Mesendoderm (in vitro differentiated cells): ENCODE measurements at places on chromosomes 13 and 19.

GRCh38 chr13:24269821-24270220, 39.6 kb upstream of the C1QTNF9 start:
- no peaks in the 10 kb centered on the region for H3K27me3 ChIP-seq
- H3K4me1 ChIP-seq, result peaks cover 3% of the 10 kb centered on the region
- DNase-seq, result no peak
- no peak overlapping the region for H3K27ac ChIP-seq
- H3K36me3 ChIP-seq, result no peaks in the 10 kb centered on the region
- no peak overlapping the region for H3K4me3 ChIP-seq

GRCh38 chr13:68588623-68589022, 1358.5 kb upstream of the PCDH9 start:
- H3K4me3 ChIP-seq, result no peak overlapping the region
- DNase-seq, result no peak

- no peak overlapping the region for H3K4me3 ChIP-seq
- no peaks in the 10 kb centered on the region for H3K4me1 ChIP-seq
- DNase-seq, result peak; percentile 89
These were observed 8.3 kb upstream of the CRX start for GRCh38 chr19:47813304-47813994.

DNA sequence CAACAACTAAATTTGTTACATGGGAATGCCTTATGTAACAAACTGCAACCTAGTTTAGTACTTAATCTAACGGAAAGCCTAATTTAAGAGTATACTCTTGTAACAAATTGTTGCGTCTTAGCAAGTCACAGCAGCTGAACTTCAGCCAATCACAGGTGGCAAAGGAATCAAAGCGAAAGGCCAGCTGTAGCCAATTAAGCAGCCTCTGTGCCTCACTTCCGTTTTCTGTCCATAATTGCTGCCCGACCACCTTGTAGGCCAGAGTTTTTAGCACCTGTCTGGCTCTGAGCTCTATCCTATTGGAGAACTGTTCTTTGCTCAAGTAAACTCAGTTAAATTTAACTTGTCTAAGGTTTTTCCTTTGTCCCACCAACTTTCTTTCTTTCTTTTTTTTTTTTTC, 18.1 kb upstream of the HSPH1 start:
- H3K4me1 ChIP-seq, result no peaks in the 10 kb centered on the region
- H3K27me3 ChIP-seq, result no peaks in the 10 kb centered on the region
- no peak for DNase-seq
- no peak overlapping the region for H3K27ac ChIP-seq

DNA sequence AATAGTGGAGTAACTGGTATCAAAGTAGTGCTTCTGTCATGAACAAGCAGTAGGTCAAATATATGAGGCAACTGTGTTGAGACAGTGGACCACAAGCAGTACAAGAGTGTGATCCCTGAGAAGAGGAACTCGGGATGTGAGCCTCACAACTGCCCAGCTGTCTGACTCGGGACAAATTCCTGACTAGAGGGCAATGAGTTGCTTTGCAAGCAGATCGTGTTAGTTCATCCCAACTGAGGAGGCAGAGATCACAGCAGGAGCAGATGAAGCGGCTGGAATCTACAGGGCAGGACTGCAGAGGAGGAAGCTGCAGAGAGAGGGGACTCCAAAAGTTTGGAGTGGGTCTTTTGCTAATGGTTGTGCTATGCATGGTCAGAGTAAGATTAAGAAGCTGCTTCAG, 741.1 kb downstream of the DIAPH3 start:
- peaks cover 5% of the 10 kb centered on the region for H3K4me1 ChIP-seq
- no peak overlapping the region for H3K27ac ChIP-seq
- peak; percentile 72 for DNase-seq
- H3K4me3 ChIP-seq, result no peak overlapping the region
- H3K27me3 ChIP-seq, result no peaks in the 10 kb centered on the region

- H3K4me1 ChIP-seq, result no peaks in the 10 kb centered on the region
- H3K36me3 ChIP-seq, result peaks cover 6% of the 10 kb centered on the region
- H3K27me3 ChIP-seq, result no peaks in the 10 kb centered on the region
- no peak for DNase-seq
- no peak overlapping the region for H3K27ac ChIP-seq
These were observed 14.6 kb downstream of the YIPF2 start for GRCh38 chr19:10913716-10914340.

GRCh38 chr13:93624311-93624777, 397.7 kb downstream of the GPC6 start:
- H3K4me3 ChIP-seq, result no peak overlapping the region
- H3K27me3 ChIP-seq, result no peaks in the 10 kb centered on the region
- no peaks in the 10 kb centered on the region for H3K36me3 ChIP-seq
- DNase-seq, result no peak
- no peaks in the 10 kb centered on the region for H3K4me1 ChIP-seq

DNA sequence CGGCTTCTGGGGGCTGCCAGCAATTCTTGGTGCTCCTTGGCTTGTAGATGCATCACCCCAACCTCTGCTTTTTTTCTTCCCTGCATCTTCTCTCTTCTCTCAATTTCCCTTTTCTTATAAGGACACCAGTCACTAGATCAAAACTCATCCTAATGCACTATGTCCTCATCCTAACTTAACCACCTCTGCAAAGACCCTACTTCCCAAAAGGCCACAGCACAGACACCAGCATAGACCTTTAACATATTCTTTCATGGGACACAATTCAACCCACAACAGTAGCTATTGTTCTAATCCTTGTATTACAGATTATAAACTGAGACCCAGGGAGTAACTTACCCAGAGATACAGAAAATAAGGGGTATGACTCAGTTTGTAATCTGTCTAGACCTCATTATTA, 47.0 kb downstream of the RUBCNL start:
- H3K27me3 ChIP-seq, result no peaks in the 10 kb centered on the region
- H3K36me3 ChIP-seq, result no peaks in the 10 kb centered on the region
- DNase-seq, result no peak
- H3K4me3 ChIP-seq, result no peak overlapping the region

DNA sequence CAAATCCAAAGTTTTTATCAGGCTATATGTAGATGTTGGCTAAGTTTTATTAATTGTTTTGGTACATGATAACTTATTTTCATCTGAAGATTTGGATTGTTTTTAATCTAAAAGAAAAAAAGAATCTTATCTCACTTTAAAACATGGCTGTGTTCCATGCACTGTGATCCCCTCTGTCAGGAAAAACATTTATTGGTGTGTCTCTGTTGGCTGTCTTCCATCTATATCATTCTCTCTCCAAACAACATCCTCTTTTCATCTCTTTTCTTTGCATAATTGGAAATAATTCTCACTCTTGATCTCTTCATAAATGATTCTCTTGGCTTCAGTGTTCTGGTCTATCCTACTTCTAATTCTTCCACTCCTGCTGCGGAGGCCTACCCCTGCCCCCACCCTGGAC, 4.2 kb downstream of the NALCN start:
- H3K4me3 ChIP-seq, result no peak overlapping the region
- H3K27ac ChIP-seq, result no peak overlapping the region
- no peaks in the 10 kb centered on the region for H3K36me3 ChIP-seq
- DNase-seq, result no peak

DNA sequence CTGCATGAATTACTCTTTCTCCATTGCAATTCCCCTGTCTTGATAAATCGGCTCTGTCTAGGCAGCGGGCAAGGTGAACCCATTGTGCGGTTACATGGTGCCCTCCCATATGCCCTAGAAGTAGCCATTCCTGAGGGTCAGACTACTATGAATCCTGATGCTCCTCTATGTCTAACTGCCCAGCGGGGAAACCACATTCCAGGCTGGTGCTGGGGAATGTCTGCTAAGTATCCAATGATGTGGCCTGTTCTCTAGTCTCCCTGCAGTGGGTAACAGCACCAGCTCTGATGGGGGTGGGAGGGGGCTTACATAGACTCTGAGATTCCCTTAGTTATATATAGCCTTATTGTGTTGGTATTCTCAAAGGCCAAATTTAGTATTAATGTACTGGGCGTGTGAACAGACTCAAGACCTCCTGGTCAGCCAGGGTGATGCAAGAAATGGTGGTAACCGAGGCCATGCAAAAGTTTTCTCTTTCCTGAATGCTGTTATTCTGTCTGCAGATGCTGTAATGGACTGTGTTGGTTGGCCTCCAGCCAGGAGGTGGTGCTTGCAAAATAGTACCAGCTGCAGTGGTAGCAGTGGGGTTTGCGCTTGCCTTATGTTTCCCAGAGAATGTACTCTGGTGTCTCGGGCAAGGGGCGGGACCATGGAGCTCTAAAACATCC, 564.8 kb upstream of the SLITRK1 start:
- H3K27me3 ChIP-seq, result no peaks in the 10 kb centered on the region
- no peaks in the 10 kb centered on the region for H3K36me3 ChIP-seq
- H3K27ac ChIP-seq, result no peak overlapping the region

DNA sequence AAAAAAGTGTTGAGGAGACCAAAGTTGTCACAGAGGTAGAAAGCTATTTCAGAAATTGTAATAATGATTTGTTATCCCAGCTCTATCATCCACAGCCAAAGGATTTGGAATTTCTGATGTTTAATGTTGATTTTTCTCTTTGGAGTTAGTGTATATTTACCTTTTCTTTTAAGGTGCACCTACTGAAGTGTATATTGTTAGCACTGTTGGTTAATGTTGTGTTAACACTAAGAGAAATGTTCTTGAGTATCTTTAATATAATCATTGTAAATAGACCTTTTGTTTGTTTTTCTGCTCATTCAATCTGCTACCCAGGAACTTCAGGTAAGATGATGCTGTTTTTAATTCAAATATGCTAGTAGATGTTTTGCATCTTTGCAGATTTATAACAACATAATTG, 57.5 kb downstream of the ZAR1L start:
- no peak overlapping the region for H3K4me3 ChIP-seq
- no peak overlapping the region for H3K27ac ChIP-seq
- H3K36me3 ChIP-seq, result no peaks in the 10 kb centered on the region

DNA sequence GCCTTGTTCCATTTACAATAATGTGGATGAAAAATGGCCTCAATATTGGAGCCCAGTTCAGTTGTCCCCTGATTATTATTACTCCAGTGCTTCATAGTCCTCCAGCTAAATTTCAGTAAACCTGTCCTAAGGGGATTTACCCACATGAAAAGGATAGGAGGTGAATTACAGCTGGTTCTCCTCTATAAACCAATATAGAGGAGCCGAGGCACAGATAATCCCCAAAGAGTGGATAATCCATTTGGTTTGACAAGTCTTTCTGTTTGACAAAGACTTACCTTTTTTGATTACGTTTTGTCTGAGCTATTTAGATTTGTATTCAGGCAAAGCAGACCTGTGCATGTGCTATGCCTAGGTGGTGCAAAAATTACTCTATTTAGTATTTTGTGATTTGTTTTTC, 2.7 kb downstream of the CNMD start:
- peaks cover 2% of the 10 kb centered on the region for H3K4me1 ChIP-seq
- H3K27ac ChIP-seq, result no peak overlapping the region
- no peaks in the 10 kb centered on the region for H3K36me3 ChIP-seq
- no peak for DNase-seq

DNA sequence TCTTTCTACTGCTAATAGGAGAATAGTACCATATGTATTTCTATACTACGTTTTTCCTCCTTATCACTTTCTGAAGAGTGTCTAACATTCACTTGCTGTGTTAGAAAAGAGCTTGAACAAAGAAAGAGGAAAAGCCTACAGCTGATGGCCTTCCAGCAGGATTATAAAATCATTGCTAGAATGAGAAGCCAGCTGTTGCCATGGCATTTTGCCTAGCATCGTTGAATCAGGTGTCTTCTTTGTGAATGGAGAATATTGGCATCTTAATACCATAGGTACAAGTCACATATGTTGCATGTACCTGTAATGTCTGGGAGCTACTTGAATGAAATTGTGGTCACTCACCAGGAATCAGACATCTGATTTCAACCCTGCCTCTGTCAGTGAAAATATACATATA, 1174.9 kb downstream of the PCDH17 start:
- H3K27me3 ChIP-seq, result no peaks in the 10 kb centered on the region
- no peaks in the 10 kb centered on the region for H3K4me1 ChIP-seq
- H3K36me3 ChIP-seq, result no peaks in the 10 kb centered on the region

- H3K27me3 ChIP-seq, result peaks cover 2% of the 10 kb centered on the region
- no peak for DNase-seq
- H3K4me3 ChIP-seq, result no peak overlapping the region
These were observed 33.9 kb upstream of the FLT1 start for GRCh38 chr13:28528848-28529247.

DNA sequence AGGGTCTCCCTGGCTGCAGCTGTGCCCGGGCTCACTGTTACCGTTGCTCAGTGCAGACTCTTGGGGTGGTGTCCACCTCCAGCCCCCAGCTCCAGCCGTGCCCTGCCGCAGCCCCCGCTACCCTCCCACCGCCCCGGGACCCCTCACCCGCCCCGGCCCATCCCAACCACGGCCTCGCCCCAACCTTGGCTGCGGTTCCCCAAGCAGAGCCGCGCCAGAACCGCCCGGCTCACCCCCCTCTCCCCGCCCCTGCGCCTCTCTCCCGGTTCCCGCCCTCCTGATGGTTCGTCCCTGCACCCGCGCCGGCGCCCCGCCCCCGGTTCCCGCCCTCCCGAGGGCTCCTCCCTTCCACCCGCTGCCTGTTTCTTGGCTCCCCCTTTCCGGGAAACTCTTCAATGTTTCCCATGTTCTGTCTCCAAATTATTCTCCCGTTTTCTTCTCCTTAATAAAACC, 40.3 kb downstream of the ANKRD10 start:
- no peak overlapping the region for H3K4me3 ChIP-seq
- H3K27me3 ChIP-seq, result no peaks in the 10 kb centered on the region

DNA sequence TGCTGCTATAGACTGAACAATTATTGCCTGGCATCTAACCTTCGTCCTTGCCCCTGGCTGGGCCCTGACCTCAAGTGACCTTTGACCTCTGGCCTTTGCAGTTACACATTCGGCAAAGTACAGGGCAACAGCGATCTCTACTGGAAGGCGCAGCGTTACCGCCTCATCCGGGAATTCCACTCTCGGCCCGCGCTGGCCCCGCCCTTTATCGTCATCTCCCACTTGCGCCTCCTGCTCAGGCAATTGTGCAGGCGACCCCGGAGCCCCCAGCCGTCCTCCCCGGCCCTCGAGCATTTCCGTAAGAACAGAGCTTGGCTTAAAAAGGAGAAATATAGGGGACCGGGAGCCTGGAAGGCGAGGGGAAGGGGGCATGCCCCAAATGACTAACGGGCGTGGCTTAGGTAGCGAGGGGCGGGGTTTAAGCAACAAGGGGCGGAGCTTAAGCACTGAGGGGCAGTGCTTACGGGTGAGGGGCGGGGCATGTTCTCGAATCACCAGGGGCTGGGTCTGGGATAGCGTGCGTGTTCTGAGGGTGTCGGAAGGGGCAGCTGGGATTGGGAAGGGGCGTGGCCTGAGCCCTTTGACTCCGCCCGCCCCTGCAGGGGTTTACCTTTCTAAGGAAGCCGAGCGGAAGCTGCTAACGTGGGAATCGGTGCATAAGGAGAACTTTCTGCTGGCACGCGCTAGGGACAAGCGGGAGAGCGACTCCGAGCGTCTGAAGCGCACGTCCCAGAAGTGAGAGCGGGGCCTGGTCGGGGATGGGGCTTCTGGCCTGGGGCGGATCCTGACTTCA, 52.7 kb downstream of the TRPM4 start:
- H3K4me3 ChIP-seq, result no peak overlapping the region
- H3K27ac ChIP-seq, result no peak overlapping the region
- H3K4me1 ChIP-seq, result no peaks in the 10 kb centered on the region
- no peaks in the 10 kb centered on the region for H3K27me3 ChIP-seq
- H3K36me3 ChIP-seq, result no peaks in the 10 kb centered on the region

- no peaks in the 10 kb centered on the region for H3K27me3 ChIP-seq
- no peaks in the 10 kb centered on the region for H3K4me1 ChIP-seq
- H3K36me3 ChIP-seq, result peaks cover 3% of the 10 kb centered on the region
- H3K27ac ChIP-seq, result no peak overlapping the region
- H3K4me3 ChIP-seq, result no peak overlapping the region
These were observed 21.0 kb downstream of the GRIK5 start for GRCh38 chr19:42048992-42049391.
